ENCODE measurements at places on chromosomes 16 and 17.
A peak's percentile ranks its signal among the peaks of the same experiment; 100 is the strongest.

GRCh38 chr16:89845417-89845816, 17.1 kb downstream of the SPIRE2 start:
- no peak for DNase-seq

GRCh38 chr17:75854101-75854748, 910 bp downstream of the WBP2 start:
- DNase-seq = no peak

GRCh38 chr17:68750208-68750562, 149.0 kb upstream of the FAM20A start:
- no peak for DNase-seq

DNA sequence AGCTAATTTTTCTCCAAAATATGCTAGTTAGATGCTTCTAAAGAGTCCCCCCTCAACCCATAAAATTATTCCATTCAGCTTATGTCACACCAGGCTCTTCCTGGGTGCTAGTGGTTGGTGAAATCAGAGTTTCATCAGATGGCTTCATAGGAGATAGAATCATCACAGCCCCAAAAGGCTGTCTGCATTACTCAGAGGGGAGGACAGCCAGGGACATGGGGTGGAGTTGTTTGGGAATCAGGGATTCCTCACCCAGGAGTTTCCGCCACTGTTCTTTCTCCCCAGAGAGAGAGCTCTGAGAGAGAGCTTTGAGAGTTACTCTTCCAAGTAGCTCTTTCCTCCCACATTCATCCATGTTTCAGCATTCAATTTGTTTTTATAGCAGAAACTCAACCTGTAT, 288 bp upstream of the KRT34 start:
- DNase-seq = no peak

DNA sequence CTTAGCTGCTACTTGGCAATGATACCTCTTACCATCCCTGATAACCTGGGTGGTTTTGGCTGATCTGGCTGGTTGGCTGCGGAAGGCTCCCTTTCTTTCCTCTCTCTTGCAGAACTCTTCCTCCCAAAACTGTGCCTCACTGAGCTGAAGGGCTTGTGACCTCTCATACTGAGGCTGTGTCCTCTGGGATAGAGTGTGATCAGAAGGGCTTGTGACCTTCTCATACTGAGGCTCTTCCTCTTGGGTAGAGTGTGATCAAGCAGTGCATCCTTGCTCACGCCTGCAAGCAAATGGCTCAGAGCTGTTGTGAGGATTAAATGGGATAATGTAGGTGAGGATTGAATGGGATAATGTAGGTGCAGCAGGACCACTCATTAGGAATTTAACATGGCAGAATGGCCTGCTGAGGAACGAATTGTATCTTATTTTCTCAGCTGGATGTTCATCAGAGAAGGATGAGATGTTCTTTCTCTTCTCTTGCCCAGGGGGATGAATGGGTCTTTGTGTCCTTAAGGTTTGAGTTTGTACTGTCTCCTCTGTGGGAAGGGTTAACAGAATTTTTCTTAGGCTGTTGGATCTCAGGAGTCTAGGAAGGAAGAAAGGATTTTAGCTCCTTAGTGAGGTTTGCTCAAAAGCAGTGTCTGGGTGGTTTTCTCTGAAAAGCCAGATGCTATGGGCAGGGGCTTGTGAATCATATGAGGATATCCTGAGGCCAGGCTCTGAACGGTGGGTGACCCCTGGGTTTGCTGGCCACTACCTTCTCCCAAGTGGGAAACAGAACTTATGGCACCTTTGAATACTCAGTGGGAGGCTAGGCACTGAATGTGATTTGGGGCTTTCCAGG, 130.0 kb upstream of the HS3ST2 start:
- DNase-seq = no peak

- DNase-seq = no peak
Measured at GRCh38 chr17:59884861-59885260, 7.9 kb downstream of the TUBD1 start.

DNA sequence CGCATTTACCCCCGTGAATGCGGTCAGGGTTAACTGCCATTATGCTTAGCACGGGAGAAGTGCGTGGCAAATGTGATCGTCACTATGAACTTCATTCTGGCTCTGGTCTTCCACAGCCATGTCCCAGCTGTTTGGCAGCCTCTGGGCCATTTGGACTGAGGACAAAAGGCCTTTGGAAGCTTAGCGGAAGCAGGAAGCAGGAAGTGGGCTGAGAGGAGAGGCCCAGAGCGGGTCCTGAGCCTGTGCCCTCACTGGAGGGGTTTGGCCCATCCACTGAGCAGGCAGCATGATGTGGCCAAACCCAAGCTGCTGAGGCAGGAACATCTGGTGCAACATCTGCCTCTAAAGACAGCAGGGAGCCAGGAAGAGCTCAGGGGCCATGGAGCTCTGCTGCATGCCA, 345.9 kb downstream of the C16orf95 start:
- DNase-seq = no peak

DNA sequence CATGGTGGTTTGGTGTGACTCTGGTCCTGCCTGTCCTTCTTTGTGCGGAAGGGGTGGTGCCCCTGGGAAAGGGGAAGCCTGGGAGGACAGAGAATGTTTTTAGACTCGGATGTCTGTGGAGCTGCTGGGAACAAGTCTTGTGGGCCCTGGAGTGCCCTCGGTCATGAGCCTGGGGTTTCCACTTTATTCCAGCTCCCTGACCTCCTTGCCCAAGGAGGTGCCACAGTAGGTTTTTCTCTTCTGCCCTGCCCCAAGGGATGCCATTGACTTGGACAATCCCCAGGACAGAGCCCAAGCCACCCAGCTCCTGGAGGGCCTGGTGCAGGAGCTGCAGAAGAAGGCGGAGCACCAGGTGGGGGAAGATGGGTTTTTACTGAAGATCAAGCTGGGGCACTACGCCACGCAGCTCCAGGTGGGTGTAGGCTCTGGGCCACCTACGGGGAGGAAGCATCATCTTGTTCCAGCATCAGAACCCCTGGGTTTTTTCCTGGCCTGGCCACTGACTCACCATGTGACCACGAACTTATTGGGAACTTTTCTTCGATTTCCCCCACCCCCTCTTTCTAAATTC, 1.4 kb downstream of the STAT5A start:
- peak; percentile 57 for DNase-seq

DNA sequence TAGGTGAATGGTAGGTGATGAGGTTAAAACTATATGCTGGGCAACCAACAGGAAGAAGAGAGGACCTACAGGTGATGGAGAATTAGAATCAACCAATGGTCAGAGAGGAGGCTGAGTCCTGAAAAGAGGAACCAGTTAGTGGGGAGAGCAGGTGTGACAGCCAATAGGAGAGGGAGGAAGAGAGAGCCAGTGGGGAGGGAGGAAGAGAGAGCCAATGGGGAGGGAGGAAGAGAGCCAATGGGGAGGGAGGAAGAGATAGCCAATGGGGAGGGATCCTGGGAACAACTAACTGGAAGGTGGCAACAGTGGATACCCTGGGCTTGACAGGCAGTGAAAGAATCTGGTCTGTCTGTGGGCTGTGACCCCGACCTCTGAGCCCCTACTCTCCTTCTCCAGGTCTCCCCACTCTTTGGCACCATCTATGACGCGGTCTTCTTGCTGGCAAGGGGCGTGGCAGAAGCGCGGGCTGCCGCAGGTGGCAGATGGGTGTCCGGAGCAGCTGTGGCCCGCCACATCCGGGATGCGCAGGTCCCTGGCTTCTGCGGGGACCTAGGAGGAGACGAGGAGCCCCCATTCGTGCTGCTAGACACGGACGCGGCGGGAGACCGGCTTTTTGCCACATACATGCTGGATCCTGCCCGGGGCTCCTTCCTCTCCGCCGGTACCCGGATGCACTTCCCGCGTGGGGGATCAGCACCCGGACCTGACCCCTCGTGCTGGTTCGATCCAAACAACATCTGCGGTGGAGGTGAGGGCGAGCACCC, 3.7 kb downstream of the GUCY2D start:
- no peak for DNase-seq

- no peak for DNase-seq
Measured at GRCh38 chr16:86509759-86510464, 415 bp upstream of the FOXF1 start.

DNA sequence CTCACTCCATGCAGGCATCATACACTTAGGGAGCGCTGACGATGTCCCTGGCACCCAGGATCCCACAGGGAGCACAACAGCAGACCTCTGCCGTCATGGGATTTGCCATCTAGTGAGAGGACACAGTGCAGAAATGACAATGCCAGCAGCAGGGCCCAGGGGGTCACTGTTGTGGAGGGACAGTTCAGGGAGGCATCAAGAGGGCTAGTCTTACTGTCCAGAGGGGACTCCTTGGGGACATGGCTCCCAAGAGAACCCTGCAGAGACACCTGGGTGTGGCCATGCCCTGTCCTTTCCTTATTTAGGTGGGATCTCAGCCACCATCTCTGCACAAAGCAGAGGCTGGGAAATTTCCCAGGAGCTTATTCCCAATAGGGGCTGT, 73.7 kb downstream of the CRISPLD2 start:
- DNase-seq = no peak

- no peak for DNase-seq
Measured at GRCh38 chr17:79628861-79629547, 18.2 kb upstream of the RBFOX3 start.

DNA sequence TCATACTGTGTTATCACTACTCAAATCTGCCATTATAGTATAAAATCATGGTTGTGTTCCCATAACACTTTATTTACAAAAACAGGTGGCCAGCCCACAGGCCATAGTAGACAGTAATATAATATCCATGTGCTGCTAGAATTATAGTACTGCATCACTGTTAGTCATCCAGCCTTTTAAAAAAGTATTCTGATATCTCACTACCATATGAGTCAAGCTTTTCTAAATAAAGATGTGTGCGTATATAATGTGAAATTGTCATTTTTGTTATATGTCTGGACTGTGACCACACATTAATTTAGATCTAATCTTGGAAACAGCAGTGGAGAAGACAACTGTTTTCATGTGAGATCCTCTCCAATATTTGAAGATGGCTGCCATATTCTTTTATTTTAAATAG, 1049.1 kb upstream of the GOT2 start:
- no peak for DNase-seq

DNA sequence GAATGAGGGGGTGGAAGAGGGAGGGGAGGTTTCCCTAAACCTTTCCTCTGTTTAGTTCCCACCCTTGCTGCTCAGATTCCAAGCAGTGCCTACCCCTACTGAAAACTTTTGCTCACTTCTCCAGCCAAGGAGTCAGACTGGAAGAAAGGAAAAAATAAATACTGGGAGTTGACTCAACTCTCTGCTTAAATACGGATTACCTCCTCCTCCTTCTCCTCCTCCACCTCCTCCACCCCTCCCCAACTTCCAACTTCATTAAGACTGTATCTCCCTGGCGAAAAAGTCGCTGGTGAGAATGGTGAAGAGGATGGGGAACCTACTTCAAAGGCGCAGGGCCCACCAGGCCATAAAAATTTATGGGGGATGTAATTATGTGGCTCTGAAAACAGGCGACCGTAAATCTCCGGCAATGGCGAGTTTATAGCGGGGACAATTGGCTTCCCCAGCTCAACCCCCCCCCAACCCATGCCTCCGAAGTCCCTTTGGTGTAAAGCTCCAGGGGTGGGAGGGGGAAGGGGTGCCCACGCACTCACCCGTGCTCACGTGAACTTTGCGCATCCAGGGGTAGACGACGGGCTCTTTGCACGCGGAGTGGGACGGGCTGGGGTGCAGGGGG, 712 bp downstream of the HOXB4 start:
- no peak for DNase-seq

DNA sequence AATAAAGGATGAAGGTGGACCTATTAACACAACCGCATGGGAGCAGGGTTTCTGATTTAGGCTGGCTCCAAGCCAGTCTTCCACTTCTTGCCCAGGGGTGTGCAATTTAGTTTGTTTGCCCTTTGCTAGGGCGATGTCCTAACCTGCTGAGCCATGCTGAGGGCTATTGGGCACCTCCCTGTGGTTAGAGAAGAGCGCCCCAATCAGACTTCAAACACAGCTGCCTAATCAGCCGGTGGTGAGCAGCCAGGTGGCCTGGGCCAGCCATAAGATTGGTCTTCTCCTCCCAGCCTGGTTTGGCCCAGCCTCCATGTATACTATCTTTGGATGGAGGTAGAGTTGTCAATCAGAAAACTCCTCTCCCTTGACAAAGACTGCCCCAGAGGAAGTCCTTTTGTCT, 15.7 kb downstream of the TMEM94 start:
- DNase-seq = no peak

GRCh38 chr16:46973996-46974324, 486 bp upstream of the DNAJA2 start:
- DNase-seq = no peak

- DNase-seq = no peak
Measured at GRCh38 chr16:10980813-10981212, 36.4 kb downstream of the CLEC16A start.

- no peak for DNase-seq
Measured at GRCh38 chr17:951325-952132, 28.0 kb downstream of the NXN start.

DNA sequence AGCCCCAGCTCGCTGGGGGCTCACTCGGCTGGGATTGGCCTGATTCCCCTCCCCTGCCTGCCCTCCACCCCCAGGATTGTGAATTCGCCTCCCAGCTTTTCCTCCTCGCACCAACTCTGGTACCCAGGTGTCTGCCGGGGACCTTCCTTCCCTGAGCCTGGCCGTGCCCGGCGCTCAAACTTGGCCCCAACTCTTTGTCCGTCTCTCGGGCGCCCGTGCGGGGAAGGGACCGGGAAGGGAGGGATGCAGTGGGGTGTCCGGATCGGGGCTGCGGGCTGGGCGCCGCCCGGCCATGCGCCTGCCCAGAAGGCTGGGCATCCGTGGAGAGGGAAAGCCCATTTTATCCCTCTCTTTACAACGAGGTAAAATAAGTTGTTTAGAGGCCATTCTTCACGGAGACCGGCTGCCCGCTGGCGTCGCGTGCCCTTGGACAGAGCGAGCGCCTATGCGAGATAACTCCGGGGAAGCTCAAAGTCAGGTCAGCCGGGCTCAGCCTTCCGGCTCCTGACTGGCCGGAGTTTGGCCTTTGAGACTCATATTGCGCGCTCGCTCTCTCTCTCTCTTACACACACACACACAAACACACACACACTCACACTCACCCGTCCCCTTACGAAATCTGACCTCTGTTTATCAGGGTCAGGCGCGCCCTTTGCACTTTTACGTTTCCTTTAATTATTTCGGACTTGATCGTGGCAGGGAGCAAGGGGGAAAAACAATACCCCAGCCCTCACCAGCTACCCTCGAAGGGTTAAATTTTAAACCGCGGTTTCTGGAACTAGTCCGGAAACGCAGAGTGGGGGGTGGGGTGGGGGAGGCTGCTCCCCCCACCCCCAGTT, 774 bp upstream of the MAF start:
- DNase-seq = no peak

- no peak for DNase-seq
Measured at GRCh38 chr17:70104791-70105523, 29.9 kb downstream of the KCNJ16 start.

DNA sequence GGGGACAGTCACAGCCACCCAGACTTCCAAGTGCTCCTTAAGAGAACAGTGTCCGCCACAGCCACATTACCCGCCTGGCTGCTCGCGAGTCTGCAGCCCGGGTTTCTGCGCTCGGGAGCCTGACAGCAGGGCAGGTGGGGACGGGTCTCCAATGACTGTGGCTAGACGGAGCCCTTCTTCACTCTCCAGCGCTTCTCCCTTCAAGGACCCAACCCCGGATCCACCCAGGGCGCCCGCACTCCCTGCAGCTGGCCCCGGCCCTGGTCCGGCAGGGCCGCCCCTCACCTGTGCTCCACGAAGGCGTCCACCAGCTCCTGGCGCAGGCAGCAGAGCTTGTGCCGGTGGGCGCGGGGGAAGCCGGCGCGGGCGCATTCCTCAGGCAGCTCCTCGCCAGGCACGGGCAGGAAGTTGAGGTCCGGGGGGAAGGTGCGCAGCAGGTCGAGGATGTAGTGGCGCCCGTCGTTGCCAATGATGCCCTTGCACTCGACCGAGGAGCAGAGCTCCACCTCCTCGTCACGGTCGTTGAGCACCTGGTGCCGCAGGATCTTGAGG, 13.9 kb downstream of the CLUH start:
- DNase-seq = no peak
